Skeletal muscle cell (primary cell): ENCODE measurements at places on chromosomes 12 and 14.

DNA sequence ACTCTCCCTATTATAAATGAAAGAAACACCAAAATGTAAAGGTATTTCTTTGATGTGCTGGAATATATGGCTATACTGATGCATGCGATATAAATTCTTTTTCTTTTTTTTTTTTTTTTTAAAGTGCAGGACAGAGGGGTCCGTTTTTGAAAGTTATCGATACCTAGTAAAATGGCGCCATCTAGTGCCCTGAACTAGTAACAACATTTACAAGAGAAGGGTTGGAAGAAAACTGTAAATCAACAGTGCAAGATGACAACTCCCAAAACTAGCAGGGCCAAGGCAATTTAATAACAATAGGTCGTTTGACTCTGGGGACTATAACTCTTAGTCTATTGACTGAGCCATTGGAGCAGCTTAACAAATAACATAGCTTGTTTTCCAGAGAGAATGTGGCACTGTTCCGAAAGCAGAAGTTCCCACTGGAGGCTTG lies 137.7 kb downstream of the SPTSSA start:
- no peak for DNase-seq

- no peak for DNase-seq
These were observed 70.9 kb upstream of the PIWIL1 start for GRCh38 chr12:130266751-130267150.

DNA sequence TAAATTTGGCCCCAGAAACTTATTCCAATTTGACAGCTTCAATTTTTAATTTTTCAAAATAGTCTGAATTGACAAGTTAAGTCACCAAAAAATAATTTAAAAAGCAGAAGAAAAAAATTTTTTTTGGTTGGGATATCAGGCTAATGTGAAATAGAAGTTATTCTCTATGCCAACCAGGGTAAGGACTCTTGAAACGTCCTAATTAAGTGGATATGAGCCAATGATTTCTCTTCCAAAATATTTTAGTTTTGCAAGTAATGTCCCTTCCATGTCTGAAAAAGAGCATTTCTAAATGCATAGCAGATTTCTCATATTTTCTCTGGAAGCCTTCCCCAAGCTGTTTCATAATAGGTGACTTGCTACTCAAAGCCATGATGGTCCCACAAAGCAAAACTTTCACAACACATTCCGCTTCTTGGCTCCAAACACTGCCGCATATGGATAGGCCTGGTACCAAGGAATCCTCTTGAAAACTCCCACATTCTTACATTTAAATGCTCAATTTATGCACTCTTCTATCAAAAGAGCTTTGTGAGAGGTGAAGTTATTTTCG lies 65.1 kb downstream of the SIX6 start:
- DNase-seq: peak; percentile 79

DNA sequence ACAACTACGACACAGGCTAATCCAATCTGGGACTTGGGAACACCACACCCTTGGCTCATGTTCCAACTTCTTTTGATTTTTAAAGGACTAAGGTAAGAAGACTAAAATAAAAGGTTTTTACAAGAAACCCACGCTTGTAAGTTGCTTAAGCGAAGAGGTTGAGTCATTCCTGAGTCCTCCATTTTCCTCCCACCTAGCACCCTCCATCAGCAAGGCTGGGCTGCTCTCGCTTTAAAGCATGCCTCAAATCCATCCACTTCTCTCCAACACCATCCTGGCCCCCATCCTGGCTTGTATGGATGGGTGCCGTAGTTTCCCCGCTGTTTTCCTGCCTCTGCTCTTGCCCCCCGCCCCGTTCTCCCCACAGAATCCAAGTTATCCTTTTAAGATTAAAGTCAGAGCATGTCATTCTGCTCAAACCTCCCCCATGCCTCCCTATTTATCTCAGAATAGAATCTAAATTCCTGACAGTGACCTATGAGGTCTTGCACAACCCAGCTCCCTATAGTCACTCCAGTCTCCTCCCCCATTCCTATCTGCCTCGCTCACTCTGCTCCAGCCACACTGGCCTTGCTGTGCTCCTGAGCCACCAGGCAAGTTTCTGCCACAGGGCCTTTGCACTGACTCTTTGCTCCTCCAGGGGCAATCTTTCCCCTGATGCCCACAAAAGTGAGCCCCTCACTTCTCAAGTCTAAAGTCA lies 34.5 kb downstream of the SCARB1 start:
- DNase-seq: peak; percentile 87
